ENCODE measurements at places on chromosomes 16 and 17.

- no peak for DNase-seq
Observed at GRCh38 chr17:8577868-8578267, 52.7 kb downstream of the MYH10 start.

DNA sequence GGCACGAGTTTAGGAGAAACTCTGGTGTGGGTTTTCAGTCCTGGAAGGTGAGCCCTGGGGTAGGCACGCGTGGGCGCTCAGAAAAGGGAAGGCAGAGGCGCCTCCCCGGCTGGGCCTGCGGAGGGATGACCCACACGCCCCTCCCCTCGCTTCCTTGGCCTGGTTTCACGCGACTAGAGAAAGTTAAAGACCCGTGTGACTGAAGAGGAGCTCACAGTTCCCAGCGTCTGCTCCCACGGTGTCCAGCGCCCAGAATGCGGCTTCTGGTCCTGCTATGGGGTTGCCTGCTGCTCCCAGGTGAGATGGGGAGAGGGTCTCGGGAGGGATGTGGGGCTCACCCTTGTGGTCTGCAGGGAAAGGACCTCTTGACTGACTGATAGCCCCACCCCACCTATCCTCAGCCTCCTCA is at the start of gene CD300LG:
Gene CD300LG, plus strand, starts transcription at position 214 of the 409 bp plus-strand sequence. Its CDS starts 41 bp downstream, at position 255.
- DNase-seq, result no peak

- DNase-seq, result no peak
Observed at GRCh38 chr16:75653922-75654321, 6.3 kb downstream of the TERF2IP start.

DNA sequence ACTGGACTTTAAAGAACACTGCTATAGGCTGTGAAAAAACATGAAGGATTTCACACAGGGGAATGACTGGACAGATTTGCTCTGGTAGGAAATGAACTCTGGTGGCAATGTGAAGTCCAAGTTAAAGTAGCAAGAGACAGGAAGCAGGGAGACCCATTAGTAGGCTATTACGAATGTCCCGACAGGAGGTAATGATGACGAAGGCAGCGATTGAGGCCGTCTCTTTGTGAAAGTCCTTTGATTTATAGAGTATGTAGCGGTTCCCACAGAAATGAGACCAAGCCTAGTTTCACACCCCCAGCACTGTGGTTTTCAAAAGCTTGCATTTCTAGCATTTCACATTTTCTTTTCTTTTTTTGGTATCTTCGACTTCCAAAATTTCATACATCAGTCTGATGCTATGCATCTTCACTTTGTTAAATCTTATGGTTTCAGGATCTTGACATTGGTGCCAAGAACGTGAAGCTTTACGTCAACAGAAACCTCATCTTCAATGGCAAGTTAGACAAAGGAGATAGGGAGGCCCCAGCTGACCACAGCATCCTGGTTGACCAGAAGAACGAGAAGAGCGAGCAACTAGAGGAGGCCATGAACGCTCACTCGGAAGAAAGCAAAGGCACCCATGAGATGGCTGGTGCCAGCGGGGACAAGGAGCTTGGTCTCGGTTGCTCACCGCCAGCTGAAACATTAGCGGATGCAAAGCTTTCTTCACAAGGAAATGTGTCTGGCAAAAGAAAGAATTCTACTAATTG is 189.8 kb downstream of the KATNIP start:
- DNase-seq, result no peak

DNA sequence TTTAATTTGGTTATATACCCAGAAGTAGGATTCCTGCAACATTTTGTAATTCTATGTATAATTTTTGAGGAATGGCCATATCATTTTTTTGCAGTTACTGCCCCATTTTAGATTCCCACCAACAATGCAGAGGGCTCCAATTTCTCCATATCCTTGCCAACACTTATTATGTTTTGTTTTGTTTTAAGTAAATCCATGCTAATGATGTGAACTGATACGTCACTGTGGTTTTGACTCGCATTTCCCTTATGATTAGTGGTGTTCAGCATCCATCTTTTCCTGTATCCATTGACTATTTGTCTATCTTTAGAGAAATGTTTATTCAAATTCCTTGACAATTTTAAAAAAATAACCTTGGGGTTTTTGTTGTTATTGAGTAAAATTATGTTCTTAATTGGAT is 826.4 kb downstream of the CDH11 start:
- no peak for DNase-seq

- no peak for DNase-seq
Observed at GRCh38 chr16:62167551-62167950, 131.3 kb upstream of the CDH8 start.

DNA sequence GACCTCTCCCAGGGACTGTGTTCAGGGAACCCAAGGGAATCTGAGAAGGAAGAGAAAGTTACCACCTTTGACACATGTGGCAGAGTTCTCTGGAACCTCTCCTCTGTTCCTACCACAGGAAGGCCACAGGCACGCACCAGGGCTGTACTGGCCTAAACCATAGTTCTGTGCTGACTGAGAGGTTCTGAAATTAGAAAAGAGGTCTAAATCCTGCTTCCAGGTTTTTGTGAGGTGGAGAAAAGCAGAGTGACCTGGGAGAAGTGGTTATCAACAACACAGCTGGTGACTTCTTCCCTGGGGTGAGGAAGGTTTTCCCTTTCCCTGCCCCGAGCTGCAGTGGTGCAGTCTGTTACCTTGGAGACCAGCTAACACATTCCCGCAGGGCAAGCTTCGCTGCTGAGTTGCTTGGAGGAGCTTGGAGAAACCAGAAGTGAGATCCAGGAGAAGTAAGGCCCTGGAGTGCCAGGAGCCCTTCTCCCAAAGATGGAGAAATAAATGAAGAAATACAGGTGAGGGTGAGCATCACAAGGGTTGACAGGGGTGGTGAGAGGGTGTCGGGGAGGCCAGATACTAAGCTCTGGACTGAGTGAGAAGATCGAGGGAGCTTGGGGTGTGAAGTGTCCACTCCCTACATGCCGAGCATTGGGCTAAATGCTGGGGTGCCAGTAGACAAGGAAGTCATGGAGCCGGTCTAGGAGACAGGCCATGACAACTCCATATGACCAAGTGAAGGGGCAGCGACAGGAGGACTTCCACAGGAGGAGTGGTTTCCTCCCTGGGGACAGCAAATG is at the start of gene VWA3A:
Gene VWA3A, plus strand, starts transcription at position 399 of the 791 bp plus-strand sequence. Its CDS starts 97 bp downstream, at position 496.
- no peak for DNase-seq

GRCh38 chr17:80995131-80995530 is 3.5 kb downstream of the CHMP6 start:
- no peak for DNase-seq

DNA sequence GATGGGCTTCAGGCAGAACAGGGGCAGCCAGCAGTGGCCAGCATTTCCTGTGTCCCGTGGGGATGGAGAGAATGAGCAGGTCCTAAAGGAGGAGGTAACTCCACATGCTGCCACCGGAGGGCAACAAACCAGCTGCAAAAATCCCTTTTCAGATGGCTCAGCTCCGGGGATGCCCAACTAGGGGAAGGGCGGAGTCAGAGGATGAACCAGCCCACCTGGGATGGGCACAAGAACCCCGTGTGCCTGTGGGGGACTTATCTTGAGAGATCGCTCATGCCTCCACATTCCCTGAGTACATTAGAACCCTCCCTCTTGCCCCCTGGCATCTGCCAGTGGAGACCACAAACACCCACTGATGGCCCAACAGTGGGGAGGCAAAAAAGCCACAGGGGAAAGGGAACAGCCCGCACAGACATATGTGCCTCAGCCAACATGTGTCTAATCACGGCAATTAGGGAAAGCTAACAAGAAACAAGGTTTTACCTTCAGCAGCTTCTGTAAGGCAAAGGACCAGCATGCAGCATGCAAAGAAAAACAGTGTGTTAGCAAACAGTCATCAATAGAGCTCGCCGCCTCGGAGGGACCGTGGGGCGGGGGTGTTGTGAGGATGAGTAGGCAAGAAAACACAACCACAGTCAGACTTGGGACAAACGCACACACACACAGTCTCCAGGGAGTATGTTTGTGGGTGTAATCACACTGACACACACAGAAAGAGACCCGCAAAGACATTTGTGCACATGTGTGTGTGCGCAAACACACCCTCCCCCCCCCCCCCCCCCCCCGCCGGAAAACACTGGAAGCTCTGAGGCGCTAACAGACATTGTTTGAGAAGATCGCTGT is 64.0 kb downstream of the MYO18A start:
- peak; percentile 57 for DNase-seq

GRCh38 chr17:76307966-76308338 is at the start of gene QRICH2:
QRICH2 (minus strand) TSS chr17:76308276; CDS start chr17:76307998, 278 bp downstream.
- DNase-seq, result no peak

- no peak for DNase-seq
Observed at GRCh38 chr16:69351309-69352027, at the start of gene TMED6. TMED6 (minus strand) TSS chr16:69351786; CDS start chr16:69351753, 33 bp downstream.

GRCh38 chr17:8520981-8521380 is 85.3 kb downstream of the NDEL1 start:
- DNase-seq, result no peak

- peak; percentile 78 for DNase-seq
Observed at GRCh38 chr17:67386965-67387551, 10.0 kb downstream of the PITPNC1 start.

DNA sequence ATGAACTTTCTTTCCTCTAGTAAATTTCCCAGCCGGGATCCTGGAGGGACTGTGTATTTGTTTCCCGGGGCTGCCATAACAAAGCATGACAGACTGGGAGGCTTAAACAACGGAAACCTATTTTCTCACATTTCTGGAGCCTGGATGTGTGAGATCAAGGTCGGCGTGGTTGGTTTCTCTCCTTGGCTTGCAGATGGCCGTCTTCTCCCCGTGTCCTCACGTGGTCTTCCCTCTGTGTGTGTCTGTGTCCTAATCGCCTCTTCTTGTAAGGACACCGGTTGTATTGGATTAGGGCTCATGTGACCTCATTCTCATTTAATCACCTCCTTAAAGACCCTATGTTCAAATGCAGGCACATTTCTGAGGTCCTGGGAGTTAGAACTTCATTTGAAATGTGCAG is 22.0 kb upstream of the USP10 start:
- DNase-seq, result no peak

- DNase-seq, result no peak
Observed at GRCh38 chr16:74035816-74036215, 260.8 kb upstream of the PSMD7 start.

DNA sequence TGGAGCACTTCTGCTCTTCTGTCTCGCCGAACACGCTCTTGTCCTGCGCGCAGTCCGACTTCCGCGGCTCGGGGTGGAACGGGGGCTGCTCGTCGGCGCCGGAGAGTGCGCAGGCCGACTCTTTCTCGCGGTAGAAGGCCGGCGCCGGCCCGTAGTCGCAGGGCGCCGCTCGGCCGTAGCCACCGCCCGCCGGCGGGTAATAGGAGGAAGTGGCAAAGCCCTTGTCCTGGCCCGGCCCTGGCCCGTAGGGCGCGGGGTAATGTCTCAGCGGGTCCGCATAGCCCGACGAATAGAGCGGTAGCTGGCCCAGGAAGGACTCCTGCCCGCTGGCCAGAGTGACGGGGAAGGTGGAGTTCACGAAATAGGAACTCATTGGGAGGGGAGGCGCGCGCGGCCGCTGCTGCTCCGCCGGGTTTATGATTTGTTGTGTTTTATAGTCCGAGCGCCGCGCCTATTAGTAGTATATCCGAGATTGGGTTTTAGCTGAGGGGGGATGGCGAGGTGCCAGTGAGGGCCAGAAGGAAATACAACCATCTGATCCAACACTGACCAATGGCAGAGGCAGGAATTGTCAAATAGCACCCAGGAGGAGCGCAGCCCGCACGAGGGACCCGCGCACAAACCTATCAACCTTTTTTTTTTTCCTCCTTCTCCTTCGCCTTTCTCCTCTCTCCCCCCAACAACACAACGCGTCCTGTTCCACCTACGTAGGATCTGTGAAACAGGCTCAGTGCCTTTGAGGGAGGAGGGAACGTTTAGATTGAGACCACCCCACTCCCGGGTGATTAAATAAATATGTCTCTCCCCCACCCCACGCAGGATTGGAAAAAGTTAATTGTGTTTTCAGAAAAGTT is 4.4 kb upstream of the HOXB5 start:
- DNase-seq, result no peak

DNA sequence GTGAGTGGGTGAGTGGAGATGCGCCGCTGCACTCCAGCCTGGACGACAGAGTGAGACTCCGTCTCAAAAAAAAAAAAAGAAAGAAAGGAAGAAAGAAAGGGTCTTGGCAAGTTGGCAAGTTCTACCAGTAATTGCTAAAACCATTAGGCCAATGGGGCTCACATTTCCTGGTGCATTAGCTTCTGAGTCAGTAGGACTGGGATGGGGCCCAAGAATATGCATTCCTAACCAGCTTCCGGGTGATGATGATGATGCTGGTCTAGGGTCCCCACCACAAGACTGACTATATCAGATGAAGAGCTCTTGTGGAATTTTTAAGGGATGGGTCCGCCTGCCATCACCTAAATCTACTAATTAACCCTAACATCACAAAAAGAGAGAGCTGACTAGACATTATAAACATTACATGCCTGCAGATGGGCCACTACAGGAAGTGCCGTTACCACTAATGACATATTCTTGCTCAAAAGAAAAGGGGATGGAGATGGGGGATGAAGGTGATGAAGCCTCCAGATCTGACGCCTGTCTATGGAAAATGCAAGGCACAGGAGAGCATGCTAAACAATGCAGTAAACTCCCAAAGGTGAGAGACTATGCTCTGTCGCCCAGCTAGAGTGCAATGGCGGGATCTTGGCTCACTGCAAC is 13.1 kb downstream of the MYH11 start:
- DNase-seq, result no peak

DNA sequence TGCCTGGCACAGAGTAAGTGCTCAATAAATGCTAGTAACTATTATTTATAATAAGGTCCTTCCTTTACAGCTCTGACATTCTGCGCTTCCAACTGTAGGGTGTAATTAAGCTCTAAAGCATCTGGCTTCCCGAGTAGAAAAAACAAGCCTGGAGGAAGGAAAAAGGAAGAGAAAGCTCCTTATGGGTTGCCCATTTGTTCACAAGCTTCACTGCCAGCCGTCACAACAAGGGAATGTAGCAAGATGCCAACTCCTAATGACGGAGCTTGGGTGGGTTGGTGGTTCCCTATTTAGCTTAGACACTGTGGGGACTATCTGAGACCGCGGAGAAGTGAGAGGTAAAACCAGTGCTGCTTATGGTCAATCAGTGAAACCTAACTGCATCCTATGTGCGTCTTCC is 7.3 kb upstream of the RPRML start:
- DNase-seq, result no peak

- peak; percentile 76 for DNase-seq
Observed at GRCh38 chr16:67158637-67159600, 790 bp downstream of the TRADD start.

DNA sequence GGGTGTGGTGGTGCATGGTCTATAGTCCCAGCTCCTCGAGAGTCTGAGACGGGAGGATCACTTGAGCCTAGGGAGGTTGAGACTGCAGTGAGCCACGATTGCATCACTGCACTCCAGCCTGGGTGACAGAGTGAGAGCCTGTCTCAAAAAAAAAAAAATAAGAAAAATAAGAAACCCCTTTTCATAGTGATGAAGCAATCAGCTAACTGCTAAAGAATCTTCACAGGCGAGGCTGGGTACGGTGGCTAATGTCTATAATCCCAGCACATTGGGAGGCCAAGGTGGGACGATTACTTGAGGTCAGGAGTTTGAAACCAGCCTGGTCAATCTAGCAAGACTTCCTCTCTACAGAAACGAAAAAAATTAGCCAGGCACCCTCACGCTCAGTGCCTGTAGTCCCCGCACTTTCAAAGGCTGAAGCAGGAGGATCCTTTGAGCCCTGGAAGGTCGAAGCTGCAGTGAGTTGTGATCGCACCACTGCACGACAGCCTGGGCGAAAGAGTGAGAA is 760 bp downstream of the SLFN12L start:
- peak; percentile 49 for DNase-seq

All from stimulated activated CD4-positive, alpha-beta T cell treated with anti-CD3 and anti-CD28 coated beads, Interleukin-4, amount 100 ng/mL, for 24 hours (primary cell).